Activated CD8-positive, alpha-beta memory T cell treated with anti-CD3 and anti-CD28 coated beads for 1 hour (primary cell): ENCODE measurements at places on chromosomes 2 and 18.
A peak's percentile ranks its signal among the peaks of the same experiment; 100 is the strongest.

DNA sequence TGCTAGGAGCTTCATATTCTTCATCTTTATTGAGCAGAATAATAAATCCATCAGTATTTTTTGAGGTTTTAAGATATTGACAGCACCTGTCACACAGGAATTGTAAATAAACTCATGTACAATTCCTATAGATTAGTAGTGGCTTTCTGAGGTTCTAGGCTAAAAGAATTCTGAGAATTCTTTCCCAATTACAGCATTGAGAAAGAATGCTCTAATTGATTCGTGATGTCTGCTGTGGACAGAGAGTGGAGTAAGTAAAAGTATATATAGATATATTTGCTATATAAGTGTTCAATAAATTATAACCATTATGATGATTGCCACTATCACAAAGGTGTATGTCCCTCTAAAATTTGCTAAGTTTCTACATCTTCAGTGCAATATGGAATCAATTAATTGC lies 186.5 kb upstream of the NRP2 start:
- DNase-seq = no peak

- DNase-seq = no peak
Observed at GRCh38 chr2:217736776-217737550, 265.8 kb downstream of the TNS1 start.

- DNase-seq = no peak
Observed at GRCh38 chr2:38709567-38710194, 41.5 kb downstream of the SRSF7 start.

DNA sequence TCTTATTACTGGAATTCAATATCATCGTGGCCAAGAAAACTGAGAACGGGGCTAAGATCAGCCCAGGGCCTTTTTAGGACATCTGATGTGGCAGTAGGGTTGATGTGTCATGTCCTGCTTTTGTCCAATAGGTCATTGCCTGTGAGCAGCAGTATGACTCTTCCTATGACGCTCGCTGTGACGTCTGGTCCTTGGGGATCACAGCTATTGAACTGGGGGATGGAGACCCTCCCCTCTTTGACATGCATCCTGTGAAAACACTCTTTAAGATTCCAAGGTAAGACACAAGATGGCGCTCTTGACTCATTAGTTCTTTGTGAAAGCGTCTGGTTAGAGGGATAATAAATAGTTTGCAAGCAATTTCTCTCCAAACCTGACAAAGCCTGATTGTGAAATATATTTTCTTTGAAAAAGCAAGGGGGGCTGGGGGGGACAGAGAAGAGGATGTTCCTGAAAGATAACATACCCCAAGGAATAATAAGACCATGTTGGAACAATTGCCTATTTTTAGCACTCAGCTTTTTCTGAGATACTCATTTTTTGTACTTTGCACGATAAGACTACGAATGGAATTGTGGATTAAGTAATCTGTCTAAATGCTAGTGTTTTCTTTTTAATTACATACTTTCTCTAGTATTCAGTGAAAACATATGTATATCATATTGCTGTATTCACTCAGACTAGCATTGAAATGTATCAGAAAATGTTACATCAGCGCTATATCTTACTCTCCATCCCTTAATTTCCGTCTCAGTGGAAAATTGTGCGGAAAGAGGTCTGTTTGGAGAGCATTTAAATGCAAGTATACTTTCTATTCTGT lies 58.1 kb downstream of the MYO3B start:
- no peak for DNase-seq

GRCh38 chr2:11343650-11344341 lies 640 bp downstream of the ROCK2 start:
- peak; percentile 3 for DNase-seq

DNA sequence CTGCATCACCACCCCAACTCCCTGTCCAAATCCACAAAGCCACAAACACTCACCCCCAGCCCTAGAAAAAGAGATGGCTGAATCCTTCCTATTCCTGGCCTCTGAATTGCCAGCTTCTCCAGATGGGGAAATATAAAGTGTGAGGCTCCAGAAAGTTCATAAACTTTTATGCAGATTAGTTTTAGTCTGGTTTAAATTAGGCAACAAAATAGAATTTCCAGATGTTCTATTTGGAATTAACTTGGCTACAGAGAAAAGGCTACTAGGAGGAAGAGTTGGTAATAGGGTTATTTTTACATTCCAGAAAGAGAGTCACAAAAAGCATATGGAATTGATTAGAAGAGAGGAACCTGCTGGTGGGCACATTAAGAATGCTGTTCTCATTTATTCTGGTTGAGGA lies 56.0 kb downstream of the EN1 start:
- no peak for DNase-seq

- DNase-seq = no peak
Observed at GRCh38 chr2:219125886-219126270, 34.7 kb downstream of the NHEJ1 start.
